ENCODE measurements at places on chromosomes 1 and 21.

GRCh38 chr1:16975211-16975610, 5.2 kb downstream of the MFAP2 start:
- no peak for DNase-seq

DNA sequence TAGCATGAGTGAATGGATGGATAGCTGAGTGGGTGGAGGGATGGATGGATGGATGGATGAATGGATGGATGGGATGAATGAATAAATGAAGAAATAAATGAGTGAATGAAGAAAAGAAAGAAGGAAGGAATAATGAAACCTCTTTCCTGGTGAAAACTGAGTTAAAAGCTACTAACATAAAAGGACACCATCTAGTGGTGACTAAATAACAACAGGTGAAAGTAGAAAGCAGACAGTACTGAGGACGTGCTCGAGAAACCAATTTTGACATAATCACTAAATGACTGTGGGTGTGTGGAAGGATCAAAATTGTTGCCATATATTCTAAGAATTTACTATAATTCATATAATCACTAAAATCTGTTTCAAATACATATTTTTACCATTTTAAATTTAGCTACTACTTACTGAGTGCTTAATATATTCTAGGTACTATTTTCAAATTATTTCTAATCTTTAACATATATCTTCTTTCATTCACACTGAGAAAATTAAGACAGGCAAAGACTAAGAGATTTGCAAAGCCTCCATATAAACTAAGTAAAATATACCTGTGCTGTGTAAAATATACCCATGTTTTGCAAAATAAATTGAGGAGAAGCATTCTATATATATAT, 522.9 kb downstream of the LRRIQ3 start:
- peak; percentile 38 for DNase-seq

GRCh38 chr21:34770576-34770975, 101.8 kb downstream of the CLIC6 start:
- no peak for DNase-seq

- DNase-seq = no peak
Observed at GRCh38 chr1:162091681-162092524, 22.4 kb downstream of the NOS1AP start.

DNA sequence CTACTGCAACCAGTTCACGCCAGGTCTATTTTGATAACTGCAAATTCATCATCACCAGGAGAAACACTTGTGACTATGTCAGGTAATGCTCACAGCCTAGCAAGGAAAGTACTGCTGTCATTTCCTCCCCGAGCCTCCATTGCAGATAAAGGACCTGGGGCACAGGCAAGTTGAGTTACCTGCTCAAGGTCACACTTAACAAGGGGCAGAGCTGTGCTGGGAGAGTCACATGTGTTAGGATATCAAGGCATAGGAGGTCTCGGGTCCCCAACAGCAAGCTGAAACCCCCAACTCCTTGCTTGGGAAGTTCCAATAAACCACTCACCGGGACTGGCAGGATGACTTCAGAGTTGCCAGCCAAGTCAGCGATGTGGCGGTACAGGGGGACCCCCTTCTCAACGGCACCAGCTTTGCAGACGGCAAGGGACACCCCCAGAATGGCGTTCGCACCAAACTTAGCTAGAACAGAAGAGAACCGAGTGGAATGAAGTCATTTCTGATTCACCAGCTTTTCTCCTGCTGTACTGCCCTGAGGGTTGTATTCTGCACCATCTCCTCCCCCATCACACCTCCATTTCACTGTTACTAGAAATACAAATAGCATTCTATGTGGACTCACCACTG, 11.6 kb downstream of the ENO1 start:
- DNase-seq = no peak

- no peak for DNase-seq
Observed at GRCh38 chr21:45994759-45995685, 13.5 kb downstream of the COL6A1 start.

GRCh38 chr1:9840176-9840575, 16.4 kb upstream of the CLSTN1 start:
- DNase-seq = peak; percentile 63

GRCh38 chr1:4880626-4881025, 226.2 kb downstream of the AJAP1 start:
- DNase-seq = no peak
